ENCODE measurements at places on chromosomes 6 and 20.

GRCh38 chr6:12748411-12748810, 31.8 kb downstream of the PHACTR1 start:
- no peak for DNase-seq

- no peak for DNase-seq
Measured at GRCh38 chr6:134647861-134648260, 302.0 kb downstream of the ALDH8A1 start.

DNA sequence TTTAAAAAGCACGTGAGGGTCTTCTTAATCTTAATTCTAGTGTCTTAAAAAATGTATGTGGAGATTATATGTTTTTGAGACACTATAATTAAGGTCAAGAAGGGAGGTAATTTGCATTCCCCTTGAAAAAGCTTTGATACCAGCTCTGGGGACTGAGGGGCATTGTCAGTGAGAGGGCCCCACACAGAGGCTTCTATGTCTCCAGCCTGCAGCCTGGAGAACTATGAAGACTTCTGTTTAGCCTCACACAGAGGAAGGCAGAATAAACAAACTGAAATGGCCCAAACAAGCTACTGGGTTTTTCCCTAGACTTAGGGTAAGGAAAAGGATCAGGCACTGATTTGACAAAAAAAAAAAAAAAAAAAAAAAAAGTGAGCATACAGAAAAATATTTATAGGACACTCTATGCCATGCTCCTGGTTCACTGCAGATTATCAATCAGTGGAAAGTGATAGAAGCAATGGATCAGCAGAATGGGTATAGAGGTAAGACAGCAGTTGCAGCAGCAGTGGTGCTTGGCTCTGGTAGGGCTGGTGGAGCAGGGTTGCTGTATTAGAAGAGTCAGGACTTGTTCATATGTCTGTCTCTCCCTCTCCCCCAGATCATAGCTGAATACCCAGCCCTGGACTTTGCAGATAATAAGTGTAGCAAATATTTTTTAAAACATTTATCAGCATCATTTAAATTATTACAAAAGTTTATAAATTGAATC, 85.4 kb downstream of the KLHL32 start:
- no peak for DNase-seq

DNA sequence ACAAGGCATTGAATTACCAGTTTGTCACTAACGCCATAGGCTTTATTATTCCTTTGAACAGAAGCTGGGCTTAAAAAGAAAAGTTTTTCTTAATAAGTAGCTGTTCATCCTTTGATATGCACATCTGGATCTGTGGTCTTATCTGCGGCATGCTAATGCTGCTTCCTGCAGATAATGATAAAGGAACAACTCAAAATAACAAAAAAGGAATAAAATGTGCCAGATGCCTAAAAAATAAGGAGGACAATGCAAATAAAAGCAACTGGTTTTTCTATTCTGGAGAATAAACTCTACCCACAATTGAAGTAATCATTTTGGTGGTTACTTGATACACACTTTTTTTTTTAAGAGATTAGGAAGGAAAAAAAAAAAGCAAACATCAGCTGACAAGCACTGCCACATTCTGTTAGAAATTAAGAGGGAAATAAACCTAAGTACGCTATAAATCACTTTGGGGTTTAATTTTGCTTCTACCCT, 156.8 kb upstream of the SALL4 start:
- DNase-seq, result no peak

- DNase-seq, result peak; percentile 67
Measured at GRCh38 chr6:119350202-119350951, 816 bp upstream of the MAN1A1 start.

- DNase-seq, result no peak
Measured at GRCh38 chr20:6698056-6698455, 69.4 kb upstream of the BMP2 start.

- no peak for DNase-seq
Measured at GRCh38 chr6:129684323-129684884, 25.6 kb downstream of the ARHGAP18 start.

DNA sequence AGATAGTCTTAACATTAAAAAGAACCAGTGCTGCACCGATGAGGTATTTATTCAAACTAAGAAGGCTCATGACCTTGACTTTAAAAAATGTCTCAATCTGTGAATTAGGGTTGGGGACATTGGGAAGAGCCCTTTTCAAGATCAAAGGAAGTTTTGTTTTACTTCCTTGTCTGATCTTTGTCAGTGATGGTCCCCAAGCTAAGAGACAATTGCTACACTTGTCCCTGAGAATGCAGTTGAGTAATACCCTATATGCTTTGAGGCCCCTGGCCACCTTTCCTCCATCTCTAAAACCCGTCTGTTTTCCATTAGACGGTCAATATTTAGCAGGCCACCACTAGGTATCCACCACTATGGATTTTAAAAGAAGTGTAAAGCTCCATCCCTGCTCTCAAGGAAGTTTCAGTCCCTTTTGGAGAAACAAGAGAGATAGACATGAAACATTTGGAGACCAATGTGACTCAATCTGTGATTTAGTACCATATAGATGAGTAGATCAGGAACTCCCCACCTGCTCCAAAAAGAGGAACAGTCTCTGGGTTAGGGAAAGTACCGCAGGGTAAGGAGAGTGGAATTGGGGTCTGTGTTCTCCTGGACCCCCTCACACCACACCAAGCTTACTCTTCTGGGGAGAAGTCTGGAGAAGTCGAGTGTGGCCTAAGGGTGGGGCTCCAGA, 99.1 kb upstream of the ISM1 start:
- no peak for DNase-seq

- no peak for DNase-seq
Measured at GRCh38 chr6:43733471-43734293, 36.3 kb upstream of the VEGFA start.

- DNase-seq, result no peak
Measured at GRCh38 chr6:35725721-35726438, 11.0 kb upstream of the ARMC12 start.

DNA sequence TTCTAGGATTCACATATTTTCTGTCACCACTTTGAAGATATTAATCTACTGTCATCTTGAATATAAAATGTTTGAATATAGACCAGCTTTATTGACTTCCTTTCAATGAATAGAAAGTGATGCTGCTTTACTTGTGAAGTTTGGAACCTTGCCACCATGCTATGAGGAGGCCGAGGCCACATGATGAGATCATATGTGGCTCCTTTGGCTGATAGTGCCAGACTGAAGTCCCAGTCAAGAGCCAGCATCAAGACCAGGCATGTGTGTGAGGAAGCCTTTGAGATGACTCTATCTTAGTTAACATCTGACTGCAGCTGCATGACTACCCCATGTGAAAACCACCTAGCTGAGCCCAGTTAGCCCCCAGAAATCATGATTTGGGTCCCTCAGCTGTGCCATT, 169.5 kb downstream of the OTOR start:
- no peak for DNase-seq

DNA sequence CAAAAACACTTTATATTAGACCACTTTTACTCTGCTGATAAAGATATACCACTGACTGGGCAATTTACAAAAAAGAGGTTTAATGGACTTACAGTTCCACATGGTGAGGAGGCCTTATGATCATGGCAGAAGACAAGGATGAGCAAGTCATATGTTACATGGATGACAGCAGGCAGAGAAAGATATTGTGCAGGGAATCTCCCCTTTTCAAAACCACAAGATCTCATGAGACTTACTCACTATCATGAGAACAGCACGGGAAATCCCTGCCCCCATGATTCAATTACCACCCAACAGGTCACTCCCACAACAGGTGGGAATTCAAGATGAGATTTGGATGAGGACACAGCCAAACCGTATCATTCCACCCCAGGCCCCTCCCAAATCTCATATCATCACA, 1383.8 kb upstream of the MAP3K7 start:
- no peak for DNase-seq

- no peak for DNase-seq
Measured at GRCh38 chr6:32867554-32868256, 13.7 kb downstream of the PSMB9 start.

DNA sequence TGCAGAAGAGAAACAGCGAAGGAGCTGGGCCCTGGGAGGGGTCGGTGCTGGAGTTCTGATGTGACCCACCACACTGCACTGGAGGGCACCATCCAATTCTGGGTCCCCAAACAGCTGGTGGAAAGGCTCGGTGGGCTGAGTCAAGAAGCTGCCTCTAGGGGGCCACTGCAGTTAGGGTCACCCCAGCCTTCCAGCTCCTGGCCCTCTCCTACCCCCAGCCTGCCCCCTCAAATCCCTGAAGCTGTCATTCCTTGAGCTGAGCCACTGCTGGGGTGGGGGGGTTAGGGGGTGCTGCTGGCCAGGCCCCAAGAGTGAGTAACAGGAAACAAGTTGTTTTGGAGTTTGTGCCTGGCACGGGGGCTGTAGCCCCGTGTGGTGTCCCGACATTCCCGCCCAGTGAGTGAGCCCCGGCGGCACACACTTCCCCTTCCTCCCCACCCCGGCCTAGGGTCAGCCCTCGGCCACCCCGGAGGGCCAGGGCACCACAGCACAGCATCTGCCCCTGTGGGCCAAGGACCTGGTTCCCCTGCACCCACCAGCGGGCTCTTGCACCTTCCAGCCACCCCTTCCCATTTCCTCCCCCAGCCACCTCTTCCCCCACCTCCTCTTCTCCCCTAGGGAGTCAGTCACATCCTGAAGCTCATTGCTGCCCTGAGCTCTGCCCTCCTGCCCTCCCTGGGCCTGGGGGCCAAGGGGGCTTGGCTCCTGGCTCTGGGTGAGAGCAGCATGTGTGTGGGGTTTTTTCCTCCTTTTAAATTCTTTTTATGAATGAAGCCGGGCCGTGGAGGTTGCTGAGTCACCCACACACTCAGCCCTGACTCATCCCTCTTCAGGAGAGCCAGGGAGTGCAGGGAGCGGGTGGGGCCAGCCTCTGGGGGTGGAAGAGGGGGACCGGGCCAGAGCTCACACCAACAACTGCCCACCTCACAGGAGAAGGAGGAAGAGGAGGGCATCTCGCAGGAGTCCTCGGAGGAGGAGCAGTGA, 4.6 kb downstream of the SMIM29 start:
- peak; percentile 89 for DNase-seq

DNA sequence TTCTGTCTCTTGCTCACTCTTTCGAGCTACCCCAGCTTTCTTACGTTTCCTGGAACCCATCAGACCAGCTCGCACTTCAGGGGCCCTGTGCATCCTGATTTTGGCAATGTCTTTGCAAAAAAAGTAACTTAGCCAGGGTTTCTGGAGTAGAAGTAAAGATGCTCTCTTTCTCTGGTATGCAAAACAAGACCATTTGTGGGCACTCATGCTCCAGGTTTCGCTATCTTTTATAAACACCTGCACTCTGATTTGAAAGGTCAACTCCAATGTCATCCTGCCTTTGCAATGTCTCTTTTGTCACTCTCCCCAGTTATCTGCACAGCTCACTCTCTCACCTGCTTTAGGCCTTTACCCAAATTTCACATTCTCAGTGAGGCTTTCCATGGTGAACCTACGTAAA, 869.1 kb downstream of the QKI start:
- no peak for DNase-seq

DNA sequence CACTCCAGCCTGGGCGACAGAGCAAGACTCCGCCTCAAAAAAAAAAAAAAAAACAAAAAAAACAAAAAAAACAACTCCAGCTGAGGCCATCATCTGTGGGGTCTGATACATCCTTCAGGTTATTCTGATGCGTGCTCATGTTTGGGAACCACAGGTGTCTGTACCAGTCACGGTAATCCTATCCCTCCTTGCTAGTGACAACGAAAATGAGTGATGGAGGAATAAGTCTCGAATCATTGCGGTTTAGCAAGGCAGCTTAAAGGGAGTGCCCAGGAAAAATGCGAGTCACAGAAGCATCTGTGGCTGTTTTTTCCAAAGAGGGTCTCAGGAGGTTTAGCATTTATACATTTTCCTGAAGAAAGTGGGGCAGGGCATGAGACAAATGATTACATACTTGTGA, 48.8 kb downstream of the MCUR1 start:
- DNase-seq, result no peak

DNA sequence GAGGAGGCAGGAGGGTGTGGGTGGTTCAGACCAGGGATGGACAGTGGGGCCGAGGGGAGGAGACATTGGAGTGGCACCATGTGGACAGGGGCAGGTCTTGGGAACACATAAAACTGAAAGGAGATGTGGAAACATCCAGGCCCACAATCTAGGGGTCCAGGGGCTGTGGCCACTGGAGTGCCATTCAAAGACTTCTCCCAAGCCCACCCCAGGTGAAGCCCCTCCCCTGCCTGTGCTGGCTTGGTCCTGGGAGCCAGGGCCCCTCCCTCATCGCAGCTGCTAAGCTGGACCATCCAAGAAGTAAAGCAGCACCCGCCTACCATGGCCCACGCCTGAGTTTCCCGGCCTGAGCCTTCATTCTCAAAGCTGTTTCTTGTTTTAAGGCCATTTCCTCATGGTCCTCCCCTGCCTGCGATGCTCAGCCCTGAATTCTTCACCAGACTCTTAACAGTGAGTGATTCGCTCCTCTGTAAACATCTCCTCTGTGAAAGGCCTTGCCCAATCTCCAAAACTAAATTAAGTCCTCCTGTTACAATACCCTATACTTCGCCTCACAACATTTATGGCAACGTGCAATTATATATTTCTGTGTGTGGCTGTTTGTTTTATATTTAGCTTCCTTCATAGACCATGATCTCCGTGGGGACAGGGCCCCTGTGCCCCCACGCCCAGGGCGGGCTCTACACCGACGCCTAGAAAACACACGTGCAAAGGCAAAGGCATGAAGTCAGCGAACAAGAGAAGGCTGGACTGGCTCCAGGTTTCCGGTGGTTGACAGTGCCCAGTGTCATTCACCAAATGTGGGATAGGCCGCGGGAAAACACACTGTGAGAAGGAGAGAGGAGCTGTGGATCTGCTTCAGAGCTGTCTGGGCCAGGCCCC, 267.8 kb downstream of the ERMARD start:
- no peak for DNase-seq

DNA sequence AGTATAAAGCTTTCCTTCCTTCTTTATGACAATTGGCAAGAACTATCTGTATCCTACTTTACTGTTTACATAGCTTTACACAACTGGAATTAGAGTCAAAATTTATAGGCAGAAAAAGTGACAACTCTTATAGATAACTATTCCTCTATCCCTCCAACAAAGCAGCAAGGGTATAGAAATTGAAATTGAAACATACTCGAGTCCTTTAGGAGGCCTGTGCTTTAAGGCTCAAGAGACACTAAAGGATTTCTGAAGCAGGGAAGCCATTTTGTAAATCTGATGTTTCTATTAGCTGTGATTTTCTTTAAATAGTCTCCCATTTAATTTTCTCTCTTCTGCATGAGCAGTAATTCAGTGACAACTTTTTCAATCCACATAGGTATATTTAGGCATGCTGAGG, 567.6 kb upstream of the MAN1A1 start:
- no peak for DNase-seq

Data from hematopoietic multipotent progenitor cell treated with erythropoietin and hydrocortisone succinate and interleukin-3 and kit ligand, for 15 days (in vitro differentiated cells).